ENCODE measurements at places on chromosomes 4 and X. TPM values are rescaled to one million over a fixed set of nuclear protein-coding genes. Genes with fewer than 3 reads are reported as not detected.

DNA sequence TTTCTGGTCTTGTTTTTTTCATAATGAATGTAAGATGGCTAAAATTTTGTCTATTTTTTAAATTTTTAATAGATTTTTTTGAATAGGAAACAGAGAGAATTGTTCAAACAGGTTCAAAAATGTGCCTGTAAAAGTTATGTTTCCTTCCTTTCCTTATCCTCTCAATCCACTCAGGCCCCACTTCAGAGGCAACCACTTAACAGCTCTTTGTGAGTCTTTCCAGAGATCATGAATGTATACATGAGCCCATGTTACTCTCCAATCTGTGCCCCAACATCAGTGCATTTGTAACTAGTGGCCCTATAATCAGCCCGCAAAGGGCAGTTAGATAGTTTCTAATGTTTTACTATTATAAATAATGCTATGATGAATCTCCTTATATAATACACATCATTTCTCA, 14.0 kb downstream of the CFI start:
- DNase-seq: no peak

Gene CFAP47
- 0.16 TPM for total RNA-seq

Gene MAEA
- total RNA-seq: 89.3 TPM

Gene SEPTIN11
- 119 TPM for total RNA-seq

DNA sequence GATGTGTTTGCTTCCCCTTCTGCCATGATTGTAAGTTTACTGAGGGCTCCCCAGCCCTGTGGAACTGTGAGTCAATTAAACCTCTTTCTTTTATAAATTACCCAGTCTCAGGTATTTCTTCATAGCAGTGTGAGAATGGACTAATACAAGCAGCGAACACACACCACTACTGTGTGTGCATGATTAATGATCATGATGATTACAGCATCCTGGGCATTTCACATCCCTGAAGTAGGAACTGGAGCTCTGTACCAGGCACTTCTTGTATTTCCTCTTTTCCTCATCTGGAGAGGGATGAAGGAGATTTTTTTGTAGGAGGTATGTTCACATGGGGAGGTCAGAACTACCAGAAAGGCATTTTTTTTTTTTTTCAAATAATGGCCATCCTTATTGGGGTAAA, 60.8 kb downstream of the PPM1K start:
- no peak for DNase-seq

- DNase-seq: no peak
These were observed 384.9 kb downstream of the CENPC start for GRCh38 chr4:67160394-67160793.

DNA sequence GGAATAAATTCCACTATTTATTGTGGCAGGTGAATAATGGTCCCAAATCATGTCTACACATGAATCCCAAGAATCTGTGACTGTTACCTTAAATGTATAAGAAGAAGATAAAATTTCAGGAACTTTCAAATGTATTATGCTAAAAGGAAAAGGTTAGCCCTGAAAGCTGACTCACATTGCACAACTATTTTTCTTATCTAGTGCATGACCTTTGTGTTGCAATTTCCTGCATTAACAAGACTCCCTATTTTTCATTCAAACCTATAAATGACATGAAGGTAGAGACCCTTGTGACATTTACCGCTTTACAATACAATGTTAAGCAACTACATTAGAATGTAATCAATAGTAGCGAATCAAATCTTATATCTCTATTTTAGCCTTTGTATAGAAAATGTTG, 36.7 kb downstream of the UBQLN2 start:
- DNase-seq: no peak

DNA sequence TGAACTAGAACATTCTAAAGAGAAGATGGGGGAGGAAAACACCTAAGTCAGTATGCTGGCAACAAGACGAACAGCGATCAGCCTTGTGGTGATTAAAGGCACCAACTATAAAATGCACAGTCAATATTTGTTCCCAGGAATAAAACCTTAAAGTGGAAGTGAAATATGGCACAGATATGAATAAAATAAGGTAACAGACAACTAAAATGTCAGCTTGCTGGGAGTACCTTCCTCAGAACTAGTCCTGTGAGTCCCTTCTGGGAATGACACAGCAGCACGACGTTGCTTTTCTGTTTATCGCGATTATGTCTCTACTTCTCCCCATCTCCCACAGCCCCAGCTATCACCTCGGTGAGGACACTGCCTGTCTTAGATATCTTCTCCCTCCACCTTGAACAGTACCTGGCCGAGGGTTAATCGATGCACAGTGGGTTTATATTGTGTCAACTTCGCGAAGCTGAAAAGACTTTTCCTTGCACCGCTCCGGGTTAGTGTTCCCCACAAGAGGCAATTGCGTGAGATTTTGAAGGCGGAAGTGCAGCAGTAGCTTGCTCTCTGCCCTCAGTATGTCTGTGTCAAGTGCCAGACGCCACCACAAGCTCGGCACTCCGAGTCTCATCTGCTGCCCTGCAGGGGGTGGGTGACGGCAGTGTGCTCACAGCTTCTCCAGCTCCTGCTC, 17.4 kb downstream of the MTNR1A start:
- DNase-seq: no peak

Gene GABRB1
- total RNA-seq: 9.2 TPM

DNA sequence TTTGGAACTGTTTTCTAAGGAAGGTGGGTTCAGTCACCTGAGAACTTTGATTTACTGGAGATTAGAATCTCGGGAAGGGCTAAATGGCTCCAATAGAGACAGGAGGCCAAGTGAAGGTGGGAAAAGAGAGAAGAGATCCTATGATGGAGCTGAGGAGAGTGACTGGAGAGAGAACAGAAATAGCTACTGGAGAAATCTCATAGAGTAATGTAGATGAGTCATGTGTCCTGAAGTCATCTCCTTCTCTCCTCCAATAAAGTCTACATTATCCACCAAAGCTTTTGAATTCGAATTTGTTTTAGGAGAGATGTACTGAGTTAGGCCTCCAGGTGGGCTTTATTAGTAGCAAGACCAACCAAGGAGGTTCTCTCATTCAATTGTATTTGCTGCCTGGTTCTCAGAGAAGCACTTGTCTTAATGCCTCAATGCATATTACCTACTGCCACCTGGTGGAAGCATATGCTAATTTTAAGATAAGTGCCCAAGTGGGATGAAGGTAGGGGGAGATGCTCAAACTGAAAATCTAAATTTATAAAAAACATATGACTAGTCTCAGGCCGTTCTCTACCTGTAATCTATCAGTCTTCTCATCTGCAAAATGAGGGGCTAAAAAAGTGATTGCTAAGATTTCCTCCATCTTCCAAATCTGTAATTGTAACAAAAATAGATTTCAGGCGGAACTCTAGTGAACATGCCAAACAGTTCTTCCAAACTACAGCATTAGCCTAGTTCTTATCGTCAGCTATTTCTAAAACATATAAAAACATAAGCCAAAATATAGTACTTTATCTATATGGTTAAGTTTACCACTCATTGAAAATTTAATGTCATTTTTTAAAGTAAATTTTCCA, 24.4 kb downstream of the TXK start:
- DNase-seq: no peak

GRCh38 chr4:6062133-6062532, 43.9 kb upstream of the C4orf50 start:
- DNase-seq: no peak

DNA sequence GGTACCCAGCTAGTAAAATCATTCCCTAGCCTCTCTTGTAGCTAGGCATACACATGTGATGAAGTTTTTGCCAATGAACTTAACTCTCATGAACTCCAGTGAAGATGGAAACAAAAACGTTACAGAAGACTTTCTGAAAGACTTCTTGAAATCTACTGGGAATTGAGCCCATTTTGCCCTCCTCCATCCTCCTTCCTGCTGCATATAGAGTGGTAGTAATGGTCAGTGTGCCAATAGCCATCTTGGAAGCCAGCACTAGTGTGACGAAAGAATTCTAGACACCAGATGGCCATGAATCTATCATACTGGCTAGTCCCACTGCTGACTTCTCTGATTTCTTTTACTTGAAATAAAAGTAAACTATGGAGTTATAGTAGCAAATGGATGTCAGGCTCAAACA, 30.9 kb upstream of the PPA2 start:
- DNase-seq: no peak

DNA sequence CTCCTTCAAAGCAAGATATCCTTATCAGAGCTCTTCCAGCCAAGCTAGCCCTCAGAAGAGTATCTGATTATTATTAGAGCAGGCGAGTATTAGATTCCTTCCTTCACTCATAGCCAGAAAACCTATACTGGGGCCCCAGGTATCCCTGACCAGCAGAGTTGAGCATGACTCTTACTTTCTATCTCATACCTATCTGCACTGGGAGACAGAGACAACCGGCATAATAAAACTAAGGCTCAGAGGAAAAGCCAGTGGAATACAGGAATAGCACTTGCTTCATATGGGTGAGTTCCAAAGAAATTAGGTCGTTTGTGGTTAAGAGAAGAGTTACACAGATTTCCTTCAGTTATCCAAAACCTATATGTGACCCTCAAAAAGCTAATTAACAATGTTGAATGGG, 41.8 kb upstream of the COX7B2 start:
- no peak for DNase-seq

Gene SPP1
- 0.77 TPM for total RNA-seq

DNA sequence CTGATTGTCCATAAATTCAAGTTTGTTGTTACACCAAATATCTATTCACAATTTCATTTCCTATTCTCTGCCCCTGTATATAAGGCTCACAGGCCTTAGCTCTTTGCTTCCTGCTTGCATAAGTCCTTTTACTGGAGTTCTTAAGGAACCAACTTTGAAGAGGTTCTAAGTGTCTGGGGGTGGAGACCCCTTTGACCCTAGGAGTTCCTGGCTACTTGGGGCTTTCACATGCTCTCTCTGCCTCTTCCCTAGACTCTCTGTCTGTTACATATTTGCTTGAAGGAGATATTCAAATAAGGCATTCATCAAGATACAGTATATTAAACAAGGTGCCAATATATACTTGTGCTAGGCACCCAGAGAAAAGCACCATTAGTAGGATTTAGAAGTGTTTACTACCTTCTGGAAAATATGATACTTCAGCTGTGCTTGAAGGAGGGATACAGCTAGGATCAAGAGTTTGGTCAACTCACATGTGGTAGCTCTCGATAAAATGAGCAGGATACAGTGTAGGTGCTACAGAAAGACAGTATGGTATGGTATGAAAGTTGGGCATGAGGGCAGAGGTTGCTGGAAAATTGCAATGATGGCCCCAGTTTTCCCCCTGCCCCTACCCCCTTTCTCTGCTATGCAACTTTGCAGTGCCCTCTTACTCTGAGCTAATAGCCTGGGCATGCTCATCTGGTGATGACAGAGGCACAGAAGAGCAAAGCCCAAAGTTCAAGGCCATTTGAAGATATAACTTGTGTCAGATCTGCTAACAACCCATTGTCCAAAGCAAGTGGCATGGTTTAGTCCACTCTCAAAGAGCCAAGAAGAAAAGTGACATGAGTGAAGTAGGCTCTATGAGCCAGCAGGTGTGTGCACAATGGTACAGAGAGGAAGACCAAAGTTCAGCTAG, 107.6 kb upstream of the CPEB2 start:
- DNase-seq: no peak

Gene UGT2B7
- total RNA-seq: 3.0 TPM

DNA sequence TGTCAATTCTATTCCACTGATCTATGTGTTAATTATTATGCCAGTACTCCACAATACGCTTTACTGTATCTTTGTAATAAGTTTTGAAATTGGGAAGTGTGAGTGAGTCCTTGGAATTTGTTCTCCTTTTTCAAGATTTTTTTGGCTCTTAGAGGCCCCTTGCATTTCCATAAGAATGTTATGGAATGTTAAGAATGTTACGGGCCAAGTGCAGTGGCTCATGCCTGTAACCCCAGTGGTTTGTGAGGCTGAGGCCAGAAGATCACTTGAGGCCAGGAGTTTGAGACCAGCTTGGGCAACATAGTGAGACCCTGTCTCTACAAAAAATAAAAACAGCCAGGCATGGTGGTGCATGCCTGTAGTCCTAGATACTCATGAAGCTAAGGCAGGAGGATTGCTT, 167.6 kb upstream of the CXorf66 start:
- DNase-seq: no peak

GRCh38 chrX:63402106-63402505, 51.0 kb upstream of the SPIN4 start:
- DNase-seq: no peak

Gene CACNA1F
- 0.09 TPM for total RNA-seq

- peak; percentile 15 for DNase-seq
These were observed 141.7 kb downstream of the HHIP start for GRCh38 chr4:144787365-144788258.

Gene MAB21L2
- total RNA-seq: not detected

DNA sequence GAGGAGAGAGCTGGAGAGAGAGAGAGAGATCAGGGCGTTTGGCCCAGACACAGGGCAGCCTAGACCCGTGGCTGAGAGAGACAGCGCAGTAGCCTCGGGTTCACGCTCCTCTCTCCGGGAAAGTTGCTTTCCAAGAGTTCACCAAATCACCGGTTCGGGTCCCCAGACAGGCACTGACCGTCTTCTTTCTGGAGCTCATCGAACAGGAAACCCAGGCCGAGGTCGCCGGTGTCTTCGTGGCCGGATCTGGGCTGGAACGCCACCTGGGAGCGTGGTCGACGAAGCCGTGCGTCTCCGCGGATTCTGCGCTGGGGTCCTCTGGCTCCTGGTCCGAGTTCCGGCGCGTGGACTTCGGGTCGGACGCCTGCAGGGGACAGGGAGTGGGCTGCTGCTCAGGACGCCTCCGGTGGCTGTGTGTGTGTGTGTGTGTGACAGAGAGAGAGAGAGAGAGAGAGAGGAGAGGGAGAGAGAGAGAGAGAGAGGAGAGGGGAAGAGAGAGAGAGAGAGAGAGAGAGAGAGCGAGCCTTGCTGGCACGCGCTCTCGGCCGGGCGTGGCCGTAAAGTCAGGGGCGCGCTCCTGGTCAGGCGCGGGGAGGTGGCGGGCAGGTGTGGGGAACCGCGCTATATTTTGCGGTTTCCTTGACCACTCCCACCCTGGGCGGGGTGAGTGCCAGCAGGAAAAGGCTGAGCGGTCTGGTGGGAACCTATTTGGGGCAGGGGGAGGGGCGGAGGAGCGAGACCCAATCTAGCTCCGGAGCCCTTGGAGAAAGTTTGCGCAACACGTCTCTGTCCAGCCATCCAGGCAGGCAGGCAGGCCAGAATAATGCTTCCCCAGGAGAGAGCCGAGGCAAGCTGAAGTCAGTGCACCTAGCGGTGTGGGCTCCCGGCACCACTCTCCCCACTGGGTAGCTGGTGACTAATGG, 62.1 kb downstream of the RHOXF2B start:
- DNase-seq: peak; percentile 59

Gene HMGN5
- total RNA-seq: 1.9 TPM

GRCh38 chrX:48683411-48683982, at the start of gene WAS:
TSS of gene WAS (plus strand) at chrX:48683799. CDS start at chrX:48683854, 55 bp downstream.
- no peak for DNase-seq

DNA sequence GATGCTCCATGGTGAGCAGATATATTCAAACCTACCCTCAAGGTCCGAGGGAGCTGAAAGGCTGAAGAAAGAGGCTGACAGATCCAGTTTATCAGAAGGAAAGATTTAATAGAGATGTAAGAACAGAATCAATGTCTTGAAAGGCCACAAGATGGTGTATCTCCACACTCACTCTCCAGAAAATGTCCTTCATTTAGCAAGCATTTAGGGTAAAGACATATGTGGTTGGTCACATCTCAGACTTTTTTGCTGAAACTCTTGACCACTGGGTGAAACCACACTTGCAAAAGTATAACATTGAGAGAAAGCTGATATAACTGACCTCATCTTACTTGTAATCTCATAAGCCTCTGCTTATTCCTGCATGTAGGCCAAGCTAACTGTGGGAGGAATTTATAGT, 745.8 kb upstream of the GALNTL6 start:
- no peak for DNase-seq

- DNase-seq: no peak
These were observed 5.7 kb downstream of the ARHGAP10 start for GRCh38 chr4:147737623-147738022.

Data from Caco-2 (cell line).